ENCODE measurements at places on chromosomes 7 and 10. TPM values are rescaled to one million over a fixed set of nuclear protein-coding genes. Genes with fewer than 3 reads are reported as not detected.

THSD7A gene
- polyA plus RNA-seq: 3.7 TPM

ST8SIA6 gene
- polyA plus RNA-seq: 3.0 TPM

TMEM225B gene
- 1.3 TPM for polyA plus RNA-seq

CPA2 gene
- polyA plus RNA-seq: 28.4 TPM

SGCE gene
- 36.2 TPM for polyA plus RNA-seq

HOXA2 gene
- 5.5 TPM for polyA plus RNA-seq

SPDYE2B gene
- polyA plus RNA-seq: 1.0 TPM

LBX1 gene
- 0.03 TPM for polyA plus RNA-seq

PDE1C gene
- 2.6 TPM for polyA plus RNA-seq

GSTO2 gene
- 35.7 TPM for polyA plus RNA-seq

PDZD7 gene
- 95.8 TPM for polyA plus RNA-seq

NKX2-3 gene
- polyA plus RNA-seq: 22.1 TPM

DNA sequence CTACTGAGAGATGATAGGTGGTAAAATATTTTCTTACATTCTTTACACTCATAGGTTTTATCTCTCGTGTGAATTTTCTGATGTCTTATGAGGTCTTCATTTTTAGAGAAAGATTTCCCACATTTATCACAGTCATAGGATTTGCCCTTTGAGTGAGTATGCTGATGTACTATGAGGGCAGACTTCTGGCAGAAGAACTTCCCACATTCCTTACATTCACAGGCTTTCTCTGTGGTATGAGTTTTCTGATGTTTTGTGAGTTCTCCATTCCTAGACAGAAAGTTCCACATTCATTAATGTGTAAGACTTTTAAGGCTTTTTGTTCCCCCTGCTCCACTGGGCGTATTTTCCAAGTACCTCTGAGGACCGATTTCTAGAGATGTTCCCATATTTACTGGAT lies 23.5 kb downstream of the ZNF25 start:
- DNase-seq: no peak

DNA sequence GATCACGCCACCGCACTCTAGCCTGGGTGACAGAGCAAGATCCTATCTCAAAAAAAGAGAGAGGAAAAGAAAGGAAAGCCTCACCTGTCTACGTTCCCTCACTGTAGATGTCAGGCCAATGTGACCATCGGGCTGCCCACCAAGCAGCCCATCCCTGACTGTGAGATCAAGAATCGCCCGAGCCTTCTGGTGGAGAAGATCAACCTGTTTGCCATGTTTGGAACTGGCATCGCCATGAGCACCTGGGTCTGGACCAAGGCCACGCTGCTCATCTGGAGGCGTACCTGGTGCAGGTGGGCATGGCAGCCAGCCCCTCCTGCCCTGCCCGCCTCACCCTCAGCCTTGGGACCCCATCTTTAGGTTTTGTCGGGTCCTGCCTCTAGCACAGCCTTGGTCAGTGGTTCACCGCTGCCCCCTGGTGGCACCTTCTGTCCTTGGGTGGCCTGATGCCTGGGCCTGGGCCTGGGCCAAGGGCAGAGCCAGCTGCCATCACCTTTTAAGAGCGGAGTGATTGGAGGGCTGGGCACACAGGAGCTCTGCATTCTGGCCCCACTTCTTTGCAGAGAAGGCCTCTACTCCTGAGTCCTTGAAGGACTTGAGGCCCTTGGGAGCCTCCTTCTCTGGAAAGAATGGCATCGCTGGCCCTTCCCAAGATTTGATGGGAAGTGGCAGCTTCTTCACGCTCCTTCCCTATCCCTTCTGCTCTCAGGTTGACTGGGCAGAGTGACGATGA lies 14.4 kb upstream of the AHCYL2 start:
- DNase-seq: no peak

- no peak for DNase-seq
Observed at GRCh38 chr7:55073051-55073511, 54.3 kb downstream of the EGFR start.

DNA sequence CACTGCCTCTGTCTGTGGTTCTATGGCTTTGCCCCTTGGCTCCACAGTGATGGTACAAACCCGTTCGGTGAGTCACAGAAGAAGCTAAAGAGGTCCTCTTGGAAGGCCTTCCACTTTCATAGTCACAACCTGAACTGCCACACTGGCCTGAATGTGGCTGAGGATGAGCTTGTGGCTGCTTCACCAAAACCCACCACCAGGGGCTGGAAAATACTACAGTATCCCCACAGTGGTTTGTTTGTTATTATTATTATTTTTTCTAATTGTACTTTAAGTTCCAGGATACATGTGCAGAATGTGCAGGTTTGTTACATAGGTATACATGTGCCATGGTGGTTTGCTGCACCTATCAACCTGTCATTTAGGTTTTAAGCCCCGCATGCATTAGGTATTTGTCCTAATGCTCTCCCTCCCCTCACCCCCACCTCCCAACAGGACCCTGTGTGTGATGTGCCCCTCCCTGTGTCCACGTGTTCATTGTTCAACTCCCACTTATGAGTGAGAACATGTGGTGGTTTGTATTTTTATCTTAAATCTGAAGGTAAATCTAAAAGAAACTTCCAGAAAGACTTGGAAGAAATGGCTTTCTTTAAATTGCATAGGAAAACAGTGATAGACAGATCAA lies 160.8 kb upstream of the NPSR1 start:
- no peak for DNase-seq

DNA sequence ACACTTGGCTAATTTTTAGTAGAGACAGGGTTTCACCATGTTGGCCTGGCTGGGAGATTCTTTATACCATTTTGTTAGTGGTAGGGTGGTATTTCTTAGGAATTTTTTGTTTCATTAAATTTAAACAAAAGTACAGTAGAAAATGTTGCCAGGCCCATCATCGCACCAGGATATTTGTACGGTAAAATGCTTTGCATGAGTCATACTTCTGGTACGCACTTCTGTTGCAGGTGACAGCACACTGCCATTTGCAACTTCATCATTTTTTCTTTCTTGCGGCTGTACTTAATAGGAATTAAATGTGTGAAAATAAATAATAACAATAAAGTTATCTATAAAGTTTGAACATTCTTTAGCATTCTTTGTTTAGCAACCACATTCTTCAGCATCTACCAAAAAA lies 195.6 kb downstream of the SKAP2 start:
- DNase-seq: no peak

DNA sequence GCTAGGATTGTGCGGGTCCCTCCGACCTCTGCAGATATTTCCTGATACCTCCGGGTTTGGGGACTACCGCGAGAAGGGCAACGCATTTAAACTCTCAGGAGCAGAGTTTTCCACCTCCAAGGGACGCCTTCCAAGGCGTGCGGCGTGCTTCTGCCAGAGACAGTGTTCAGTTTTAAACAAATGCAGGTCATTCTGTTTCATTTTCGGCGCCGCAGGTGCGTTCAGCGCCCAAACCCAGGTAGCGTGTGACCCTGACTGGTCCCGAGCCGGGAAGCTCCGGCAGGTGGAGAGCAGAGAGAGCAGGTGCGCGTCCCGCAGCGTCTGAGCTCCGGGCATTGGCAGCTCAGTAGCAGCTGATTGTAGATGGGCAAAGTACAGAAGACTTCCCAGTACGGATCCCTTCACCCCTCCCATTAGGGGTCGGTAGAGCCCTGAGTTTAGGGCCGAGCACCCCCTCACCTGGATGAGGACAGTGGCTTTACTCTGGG lies 1.4 kb upstream of the CYP26A1 start:
- DNase-seq: no peak

GRCh38 chr7:25148772-25149575 lies 23.9 kb upstream of the CYCS start:
- no peak for DNase-seq

DNA sequence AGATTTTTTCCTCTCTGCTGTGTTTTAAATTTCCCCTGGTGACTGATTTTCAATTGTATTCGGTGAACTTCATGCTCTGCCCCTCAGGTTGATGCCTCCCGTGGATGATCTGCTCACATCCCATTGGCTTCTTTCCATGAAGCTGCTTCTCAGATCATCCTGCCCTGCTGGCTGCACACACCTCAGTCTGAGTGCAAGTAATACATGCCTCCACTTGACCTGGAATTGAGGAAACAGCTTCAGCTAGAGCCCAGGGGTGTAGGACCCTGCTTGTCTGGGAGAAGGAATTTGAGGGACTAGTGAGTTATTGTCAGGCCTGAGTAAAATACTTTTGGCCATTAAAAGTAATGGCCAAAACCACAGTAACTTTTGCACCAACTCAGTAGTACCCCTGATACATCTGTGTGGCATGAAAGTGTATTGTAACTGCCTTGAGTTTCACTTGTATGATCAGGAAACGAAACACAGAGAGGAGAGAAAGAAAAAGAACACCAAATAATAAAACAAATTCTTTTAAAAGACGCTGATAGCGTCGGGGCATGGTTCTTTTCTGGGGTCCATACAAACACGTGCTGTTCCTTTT lies 49.4 kb downstream of the SPAM1 start:
- no peak for DNase-seq

DNA sequence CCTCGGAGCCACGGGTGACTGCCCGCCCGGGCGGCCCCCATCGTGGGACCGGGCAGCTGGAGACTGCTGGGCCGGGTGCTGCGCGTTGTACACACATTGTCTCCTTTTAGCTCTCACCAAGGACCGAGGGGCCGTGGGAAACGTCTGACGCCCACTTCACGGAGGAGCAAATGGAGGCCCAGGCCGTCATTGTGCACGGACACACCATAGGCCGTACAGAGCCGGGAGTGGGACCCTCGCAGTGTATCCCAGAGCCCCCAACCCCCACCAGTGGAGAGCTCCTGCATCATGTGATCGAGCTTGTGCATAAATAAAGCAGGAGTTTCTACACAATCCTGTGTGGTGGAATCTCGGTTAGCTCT lies 722 bp downstream of the DENND10 start:
- DNase-seq: peak; percentile 64

DNA sequence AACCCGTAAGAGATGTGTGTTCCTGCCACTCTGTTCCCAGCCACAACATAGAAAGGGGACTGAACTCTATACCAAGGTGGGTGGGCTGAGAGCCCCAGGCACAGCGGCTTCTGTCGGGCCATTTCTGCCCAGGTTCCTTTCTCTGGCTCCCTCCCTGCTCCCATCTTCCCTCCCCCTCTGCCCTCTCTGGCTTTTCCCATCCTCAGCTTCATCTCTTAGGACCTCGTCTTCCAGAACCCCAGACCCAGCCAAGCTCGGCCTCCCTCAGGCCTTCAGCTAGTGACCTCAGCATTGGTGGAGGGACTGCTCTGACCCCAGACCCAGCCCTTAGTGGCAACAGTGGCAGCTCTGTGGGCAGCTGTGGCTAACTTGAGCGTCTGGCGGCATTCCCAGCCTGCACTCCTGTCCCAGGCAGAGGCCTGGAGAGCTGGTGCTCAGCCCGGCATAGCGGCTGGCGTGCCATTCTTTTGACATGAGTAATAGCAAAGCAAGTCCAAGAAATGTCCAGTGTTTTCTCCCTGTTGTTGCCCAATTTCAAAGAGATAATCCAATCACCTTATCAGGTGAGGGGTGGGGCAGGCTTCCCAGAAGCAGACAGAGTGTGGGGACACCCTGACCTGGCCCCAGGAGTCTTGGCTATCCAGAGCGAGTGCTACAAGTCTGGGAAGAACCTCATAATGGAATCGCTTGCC lies 15.9 kb downstream of the PTPRE start:
- peak; percentile 77 for DNase-seq

- peak; percentile 67 for DNase-seq
Observed at GRCh38 chr7:156524818-156525597, 115.6 kb upstream of the RNF32 start.

GRCh38 chr7:81256991-81257390 lies 338.1 kb upstream of the SEMA3C start:
- DNase-seq: no peak

DNA sequence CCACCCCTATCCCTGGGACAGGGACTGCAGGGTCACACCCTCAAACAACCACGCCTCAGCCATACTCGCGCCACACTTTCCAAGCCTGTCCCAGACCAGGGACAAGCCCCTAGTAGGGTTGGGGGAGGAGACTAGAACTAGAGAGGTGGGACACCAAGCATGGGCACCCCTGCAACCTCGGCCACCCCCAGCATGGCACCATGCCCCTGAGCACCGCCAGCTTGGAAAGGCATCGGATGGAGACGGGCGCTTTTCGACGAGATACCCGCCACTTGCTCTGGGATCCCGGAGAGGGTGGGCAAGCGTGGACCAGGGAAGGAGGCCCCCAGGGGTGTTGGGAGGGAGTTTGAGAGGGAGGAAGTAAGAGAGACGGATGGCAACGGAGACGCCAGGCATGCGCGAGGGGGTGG lies 13.1 kb upstream of the KMT2E start:
- no peak for DNase-seq

GRCh38 chr7:25861164-25861496 lies 290.9 kb upstream of the NFE2L3 start:
- DNase-seq: no peak

GRCh38 chr10:37700886-37701780 lies 156.3 kb downstream of the ZNF248 start:
- no peak for DNase-seq

DNA sequence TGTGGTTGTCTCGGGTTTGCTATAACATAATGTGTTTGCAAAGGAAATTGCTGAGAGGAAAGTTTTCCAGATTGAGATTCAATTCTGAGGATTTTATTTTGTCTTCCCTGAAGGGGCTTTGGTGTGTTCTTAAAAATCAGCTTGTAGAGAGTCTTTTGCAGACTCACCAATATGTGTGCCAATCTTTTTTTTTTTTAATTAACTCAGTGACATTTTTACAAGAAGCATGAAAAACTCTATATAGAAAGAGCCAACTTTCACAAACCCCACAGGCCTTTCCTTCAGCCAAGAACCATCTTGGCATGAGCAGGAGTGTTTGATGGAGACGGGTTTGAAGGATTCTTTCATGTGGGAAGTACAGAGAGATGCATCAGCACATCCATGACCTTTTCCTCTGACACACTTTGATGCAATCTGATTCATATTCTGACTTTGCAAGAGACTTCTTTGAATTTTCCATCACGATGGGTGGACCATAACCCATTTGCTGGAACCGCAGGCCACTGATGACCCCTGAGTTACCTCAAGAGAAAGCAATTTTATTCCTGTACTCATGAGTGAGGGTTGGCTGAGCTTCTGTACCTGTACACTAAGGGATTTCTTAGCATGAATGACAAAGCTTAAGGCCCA lies 892.6 kb downstream of the XPNPEP1 start:
- no peak for DNase-seq

DNA sequence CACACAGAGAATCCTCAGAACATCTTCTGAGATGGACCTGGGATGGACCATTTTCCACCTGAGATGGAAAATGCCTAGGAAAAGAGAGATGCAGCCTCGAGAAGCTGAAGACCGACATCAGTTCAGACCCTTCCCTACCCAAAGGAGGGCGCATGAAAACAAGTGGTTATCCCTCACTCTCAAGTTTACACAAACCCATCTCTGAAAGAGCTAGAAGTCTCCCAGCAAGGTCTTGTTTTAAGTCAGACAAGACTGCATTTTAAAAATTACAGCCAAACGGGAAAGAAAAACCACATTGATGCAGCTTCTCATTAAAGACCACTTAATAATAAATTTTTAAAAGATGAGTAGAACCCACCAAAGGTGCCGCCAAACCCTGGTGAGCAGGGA lies 1.3 kb downstream of the RAPGEF5 start:
- no peak for DNase-seq

GRCh38 chr7:47725031-47725780 lies 143.3 kb upstream of the TNS3 start:
- no peak for DNase-seq
